Cortex of kidney (tissue), 1 donor: ENCODE measurements at places on chromosomes 6 and 20.

DNA sequence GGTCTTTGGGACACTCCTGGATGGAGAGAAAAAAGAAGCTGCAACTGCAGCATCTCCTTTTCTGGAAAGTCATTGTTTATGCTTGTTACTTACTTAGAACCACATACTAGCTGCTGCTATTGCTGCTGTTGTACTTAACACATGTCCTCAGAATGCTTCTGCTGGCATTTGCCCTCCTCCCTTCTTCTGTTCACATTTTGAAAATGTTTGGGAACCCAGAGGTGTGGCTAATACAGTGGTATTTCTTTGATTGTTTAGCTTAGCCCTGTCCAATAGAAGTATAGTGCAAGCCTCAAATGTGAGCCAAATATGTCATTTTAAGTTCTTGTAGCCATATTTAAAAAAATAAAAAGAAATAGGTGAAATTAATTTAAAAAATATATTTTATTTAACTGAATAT lies 8.4 kb downstream of the DTD1 start:
- no peak for DNase-seq

GRCh38 chr6:18835976-18836375 lies 448.8 kb downstream of the RNF144B start:
- no peak for DNase-seq

- no peak for DNase-seq
These were observed 38.7 kb downstream of the GNAS start for GRCh38 chr20:58891086-58891717.

- no peak for DNase-seq
These were observed 23.9 kb downstream of the SERPINB6 start for GRCh38 chr6:2947445-2947844.

- DNase-seq = no peak
These were observed 58.7 kb downstream of the BCKDHB start for GRCh38 chr6:80165143-80165542.

GRCh38 chr6:56604186-56604585 lies 38.5 kb downstream of the DST start:
- DNase-seq = no peak

GRCh38 chr20:16712511-16712947 lies 17.3 kb upstream of the SNRPB2 start:
- no peak for DNase-seq

DNA sequence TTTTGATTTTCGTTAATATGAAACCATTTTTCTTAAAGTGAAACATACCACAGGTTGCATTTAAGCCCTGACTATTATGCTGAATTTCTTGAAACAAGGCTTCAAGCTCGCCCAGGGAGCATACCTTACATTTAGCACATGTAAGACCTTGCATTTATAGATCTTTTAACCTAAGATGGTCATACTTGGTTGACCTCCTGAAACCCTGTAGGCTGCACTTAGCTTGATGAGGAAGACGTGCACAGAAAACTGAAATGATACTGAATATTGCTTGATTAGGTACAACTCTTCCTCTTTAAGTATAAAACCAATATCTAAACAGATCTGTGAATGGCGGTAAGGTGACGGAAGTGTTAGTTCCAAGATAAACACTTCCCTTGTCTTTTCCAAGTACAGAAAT lies 82.2 kb downstream of the CTNNBL1 start:
- DNase-seq = no peak

DNA sequence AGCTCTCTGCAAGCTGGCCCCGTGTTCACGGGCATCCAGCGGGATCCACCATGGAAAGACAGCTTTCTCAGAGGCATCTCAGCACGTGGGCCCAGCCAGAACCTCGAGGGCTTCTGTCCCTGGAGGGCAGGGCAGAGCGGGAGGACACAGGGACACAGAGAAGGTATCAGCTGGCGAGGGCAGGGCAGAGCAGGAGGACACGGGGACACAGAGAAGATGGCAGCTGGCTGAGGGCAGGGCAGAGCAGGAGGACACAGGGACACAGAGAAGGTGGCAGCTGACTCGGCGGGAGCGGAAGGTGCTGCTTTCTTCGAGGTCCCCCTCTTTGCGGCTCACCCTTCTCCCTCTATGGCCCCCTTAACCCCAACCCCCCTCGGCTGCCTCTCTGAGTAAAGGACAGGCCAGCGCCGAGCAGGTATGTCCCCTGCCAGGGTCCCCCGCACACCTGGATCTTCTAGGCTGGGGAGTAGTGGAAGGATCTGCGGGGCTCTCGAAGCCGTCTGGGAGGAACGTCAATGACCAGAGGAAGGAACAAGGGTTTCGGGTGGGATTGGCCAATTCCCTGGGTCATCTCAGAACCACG lies 28.9 kb upstream of the BHLHE23 start:
- DNase-seq = no peak

DNA sequence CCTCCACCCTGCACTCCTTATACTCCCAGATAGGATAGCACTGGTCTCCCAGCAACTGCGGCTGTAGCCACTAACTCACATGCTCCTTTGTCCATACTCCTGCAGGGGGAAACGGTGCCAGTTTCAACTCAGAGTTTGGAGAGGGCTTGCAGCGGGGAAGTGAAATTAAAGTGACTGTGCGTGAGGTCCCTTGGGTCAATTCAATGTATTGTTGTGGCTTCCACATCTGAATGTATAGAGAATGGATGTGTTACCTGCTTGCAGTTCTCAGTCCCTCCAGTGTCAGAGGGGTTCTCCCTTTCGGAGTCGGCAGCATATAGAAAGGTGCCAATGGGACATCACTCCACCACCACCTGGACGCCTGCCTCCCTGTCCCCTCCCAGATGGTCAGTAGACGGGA lies 93.6 kb upstream of the CNKSR3 start:
- DNase-seq = no peak

DNA sequence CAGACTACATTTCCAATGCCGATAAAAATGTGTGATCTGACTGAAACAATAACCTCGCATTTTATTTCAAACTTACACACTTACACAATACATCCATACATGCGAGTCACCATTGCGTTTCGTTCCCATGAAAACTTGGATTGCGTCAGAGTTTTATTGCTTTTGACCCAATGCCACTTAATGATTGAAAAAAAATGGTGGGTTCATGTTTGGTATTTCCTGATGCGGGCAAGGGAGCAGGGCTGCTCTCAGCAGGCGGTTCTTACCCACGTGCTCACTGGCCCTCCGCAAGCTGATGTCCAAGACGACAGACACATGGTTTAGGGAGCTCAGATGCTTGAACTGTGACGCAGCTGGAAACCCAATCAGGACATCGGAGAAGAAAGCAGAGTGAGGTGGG lies 281.0 kb upstream of the SULF2 start:
- DNase-seq = no peak

GRCh38 chr20:13101276-13101675 lies 92.5 kb downstream of the SPTLC3 start:
- no peak for DNase-seq

DNA sequence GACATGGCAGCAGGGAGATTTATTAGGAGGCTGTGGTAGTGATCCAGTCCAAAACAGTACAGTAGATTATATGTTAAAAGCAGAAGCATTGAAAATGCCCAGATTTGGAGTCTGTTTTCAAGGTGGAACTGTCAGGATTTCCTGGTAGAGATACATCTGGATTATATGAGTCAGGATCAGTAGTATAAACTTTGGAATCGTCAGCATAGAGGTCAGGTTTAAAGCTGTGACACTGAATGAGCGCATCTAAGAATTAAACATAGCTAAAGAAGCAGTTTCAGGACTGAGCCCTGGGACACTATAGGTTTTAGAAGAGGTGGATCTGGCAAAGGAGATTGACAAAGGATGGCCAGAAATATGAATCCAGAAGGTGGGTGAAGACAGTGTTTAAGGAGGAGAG lies 60.4 kb downstream of the RNF144B start:
- no peak for DNase-seq

GRCh38 chr6:105901583-105901982 lies 184.6 kb upstream of the PRDM1 start:
- no peak for DNase-seq

DNA sequence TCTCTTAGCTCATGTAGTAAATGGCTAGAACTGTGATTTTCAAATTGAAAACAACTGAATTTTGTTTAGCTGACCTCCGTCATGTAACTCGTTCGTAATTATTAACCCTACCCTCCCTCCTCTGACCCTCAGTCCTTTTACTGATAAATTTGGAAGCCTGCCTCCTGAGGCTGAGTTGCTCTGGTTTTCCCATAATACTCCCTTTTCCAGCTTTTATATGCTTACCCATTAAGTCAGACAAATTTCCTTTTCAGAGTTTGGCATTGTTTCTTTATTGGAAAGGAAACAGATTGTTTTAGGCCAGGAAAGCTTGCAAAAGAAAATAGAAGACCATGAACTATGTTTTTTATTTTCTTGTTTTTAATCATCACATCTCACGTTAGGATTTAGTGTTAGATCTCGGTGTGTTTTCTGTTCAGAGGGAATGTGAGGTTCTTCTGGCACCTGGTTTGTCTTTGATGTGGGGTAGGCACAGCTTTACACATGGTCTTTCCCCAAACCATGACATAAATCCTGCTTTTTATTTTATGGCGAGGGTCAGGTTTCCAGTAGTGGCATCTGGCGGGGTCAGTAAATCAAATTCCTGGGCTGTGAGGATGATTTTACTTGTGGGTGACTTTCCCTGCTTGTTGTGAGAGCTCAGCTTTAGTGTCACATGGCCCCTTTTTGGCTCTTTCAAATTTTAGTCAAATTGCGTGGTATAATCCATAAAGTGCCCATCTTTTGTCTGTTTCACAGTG lies 24.5 kb downstream of the PLCB4 start:
- no peak for DNase-seq

DNA sequence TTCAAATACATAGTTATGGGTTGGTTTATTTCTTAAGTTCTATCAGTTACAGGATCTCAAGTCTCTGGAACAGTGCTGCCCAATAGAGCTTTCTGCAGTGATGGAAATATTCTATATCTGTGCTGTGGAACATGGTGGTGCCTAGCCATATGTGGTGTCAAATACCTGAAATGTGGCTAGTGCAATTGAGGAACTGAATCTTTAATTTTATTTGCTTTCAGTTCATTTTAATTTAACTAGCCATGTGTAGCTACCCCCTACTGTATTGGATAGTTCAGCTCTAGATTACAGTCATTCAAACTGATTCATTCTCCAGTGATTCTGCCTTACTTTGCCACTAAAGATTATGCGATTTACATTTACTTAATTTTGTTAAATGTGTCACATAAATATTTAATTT lies 503.2 kb downstream of the CDKAL1 start:
- DNase-seq = no peak

- no peak for DNase-seq
These were observed 22.4 kb downstream of the SDCBP2 start for GRCh38 chr20:1306316-1307135.

GRCh38 chr20:48720256-48720985 lies 107.4 kb downstream of the PREX1 start:
- no peak for DNase-seq
